ENCODE measurements at places on chromosomes 12 and 14.
A peak's percentile ranks its signal among the peaks of the same experiment; 100 is the strongest.

DNA sequence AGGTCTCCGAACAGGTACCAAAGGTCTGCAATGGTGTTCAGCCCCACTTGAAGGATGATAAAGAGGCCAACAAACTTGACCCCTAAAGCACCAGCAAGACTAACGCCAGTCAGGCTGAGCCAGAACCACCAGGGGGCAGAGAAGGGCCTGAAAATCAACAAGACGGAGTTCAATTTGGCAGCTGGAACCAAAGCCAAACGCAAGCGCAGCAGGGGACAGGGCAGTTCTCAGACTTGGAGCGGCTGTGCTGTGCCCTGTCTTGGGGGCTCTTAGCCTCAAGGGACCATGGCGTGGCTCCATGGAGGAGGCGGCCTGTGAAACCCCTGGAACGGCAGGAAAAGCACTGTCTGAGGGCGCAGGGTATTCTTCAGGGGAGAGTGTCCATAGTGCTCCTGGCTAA lies 19.6 kb downstream of the POMT2 start:
- peak; percentile 51 for DNase-seq

GRCh38 chr12:117727301-117727700 lies 241.5 kb downstream of the KSR2 start:
- no peak for DNase-seq

DNA sequence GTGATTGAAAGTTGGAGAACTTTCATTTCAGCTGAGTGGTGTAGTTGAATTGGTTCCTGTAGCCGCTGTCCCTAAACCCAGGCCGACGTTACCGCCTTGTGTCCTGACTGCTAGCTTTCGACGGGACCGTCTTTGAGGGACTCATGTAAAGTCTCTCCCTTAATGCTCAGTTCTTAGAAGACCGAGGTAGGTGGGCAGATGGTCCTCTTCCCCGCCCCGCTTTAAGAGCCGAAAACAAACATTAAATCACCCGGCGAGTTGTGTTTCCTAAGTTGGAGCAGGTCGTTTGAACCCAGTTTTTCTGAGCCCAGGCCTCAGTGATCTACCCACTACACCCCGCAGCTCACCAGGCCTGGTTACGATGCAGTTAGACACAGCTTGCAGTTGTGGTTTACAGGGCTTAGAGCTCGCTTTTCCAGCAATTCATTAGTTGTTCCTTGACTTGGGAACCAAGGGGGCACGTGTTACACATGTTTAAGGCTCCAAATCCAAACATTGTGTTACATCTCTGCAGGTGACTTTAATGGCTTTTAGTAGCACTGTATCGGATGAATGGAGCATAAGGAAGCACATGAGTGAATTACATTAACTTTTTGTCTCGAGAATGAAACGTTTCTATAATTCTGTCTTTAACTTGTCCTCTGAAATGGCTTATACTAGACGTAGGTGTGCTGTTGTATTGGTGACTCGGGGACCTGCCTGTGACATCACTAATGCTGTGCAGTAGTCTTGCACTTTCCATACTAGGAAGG lies 790 bp downstream of the NEDD1 start:
- no peak for DNase-seq

- no peak for DNase-seq
Observed at GRCh38 chr14:67764496-67764895, 51.9 kb downstream of the ZFYVE26 start.

GRCh38 chr12:50620109-50620977 lies 115.6 kb downstream of the DIP2B start:
- DNase-seq = no peak

GRCh38 chr12:47277972-47278448 lies 198.3 kb upstream of the AMIGO2 start:
- peak; percentile 29 for DNase-seq

DNA sequence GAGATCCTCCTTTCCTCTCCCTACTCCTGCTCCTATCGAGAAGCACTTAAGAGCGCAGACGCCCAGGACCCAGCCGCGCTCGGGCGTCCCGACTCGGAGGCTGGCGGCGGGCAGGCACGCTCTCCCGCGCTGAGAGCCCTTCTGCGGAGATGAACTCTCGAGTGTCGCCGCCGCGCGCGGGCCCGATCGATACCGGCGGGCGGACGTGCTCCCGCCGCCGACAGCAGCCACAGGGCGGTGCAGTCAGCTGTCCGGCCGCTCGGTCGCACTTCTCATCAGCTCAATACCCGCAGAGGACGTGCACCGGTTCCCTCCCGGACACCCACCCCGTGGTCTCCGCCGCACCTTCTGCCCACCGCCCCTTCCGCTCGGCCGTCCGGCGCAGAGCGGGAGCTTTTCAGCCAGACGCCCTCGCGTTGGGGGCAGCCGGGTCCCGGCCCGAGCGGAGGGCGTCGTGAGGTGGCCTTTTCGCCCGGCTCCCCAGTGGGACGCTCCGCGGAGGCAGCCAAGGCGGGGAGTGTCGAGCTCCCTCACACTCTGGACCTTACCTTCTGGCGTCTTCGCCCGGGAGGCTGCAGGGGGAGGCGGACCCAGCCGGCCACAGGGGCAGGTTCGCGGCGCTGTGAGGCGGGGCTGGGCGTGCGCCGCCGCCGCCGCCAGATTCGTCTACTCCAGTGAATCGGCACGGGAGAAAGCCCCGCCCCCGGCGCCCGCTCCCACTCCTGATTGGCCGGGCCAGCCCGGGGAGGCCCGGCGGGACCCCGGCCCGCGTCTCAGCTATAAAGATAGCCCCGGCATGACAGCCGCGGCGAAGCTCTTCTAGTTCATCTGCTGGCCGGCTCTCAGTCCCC lies at the start of gene INSM2:
INSM2 (plus strand) TSS at position 808 of the 851 bp plus-strand sequence. CDS start 89 bp downstream, outside the sequence.
- peak; percentile 62 for DNase-seq

DNA sequence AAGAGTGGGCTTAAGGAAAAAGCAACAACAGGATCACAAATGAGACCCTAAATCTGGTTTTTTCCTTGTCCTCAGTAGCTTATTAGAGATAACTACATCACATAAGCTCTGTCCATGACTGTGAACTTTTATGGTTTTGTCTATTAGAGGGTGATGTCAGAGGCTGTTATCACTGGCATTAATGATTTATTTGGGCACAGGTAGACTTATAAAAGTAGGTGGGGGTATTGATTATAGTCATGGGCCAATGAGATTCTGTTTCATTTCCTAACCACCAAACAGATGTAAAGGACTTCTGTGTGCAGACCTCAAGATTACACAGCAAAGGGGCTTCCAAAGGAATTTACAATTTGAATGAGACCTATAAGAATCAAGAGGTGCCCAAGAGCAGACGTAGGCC lies 316.4 kb downstream of the NRXN3 start:
- DNase-seq = no peak

- DNase-seq = no peak
Observed at GRCh38 chr14:69073915-69074314, 79.0 kb downstream of the DCAF5 start.

DNA sequence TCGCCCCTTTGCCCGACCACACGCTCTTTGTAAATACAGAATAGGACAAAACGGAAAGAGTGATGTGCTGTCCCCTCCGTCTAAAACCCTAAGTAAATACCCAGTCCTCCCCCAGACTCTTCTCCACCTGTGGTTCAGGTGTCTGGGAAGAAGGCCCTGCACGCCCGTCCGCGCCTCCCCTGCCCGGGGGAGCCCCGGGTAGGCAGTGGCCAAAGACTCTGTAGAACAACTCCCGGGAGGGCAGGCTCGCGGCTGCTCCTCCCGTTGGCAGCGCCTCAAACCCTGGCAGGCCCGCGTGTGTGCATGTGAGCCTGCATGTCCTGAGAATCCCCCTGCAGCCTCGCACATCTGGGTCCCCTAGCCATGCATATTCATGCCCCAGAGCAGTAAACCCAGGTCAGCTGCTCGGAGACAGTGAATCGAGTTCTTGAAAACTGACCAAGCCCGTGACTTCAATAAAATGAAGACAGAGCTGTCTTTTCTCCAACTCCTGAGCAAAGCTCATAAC lies 165.8 kb downstream of the MON2 start:
- no peak for DNase-seq

GRCh38 chr12:120928864-120929652 lies 24.9 kb upstream of the SPPL3 start:
- no peak for DNase-seq

DNA sequence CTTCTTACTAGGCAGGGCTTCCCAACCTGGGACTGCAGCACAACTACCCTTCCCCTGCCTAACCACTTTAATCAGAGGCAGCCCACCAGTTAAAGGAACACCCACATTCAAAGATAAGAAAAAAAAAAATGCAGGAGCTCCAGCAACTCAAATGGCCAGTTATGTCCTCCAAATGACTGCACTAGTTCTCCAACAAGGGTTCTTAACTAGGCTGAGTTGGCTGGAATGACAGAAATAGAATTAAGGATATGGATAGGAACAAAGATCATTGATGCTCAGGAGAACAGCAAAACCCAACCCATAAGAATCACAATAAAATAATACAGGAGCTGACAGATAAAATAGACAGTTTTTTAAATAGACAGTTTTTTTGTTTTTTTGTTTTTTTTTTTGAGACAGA lies 154.2 kb downstream of the PLCZ1 start:
- no peak for DNase-seq

Measured in T-helper 2 cell treated with Interferon-gamma antibody and Interleukin-4, amounts not matched to agents 5 μg/mL and 100 μg/mL, for 36 hours (primary cell).